ENCODE measurements at places on chromosomes 3 and 15.
A peak's percentile ranks its signal among the peaks of the same experiment; 100 is the strongest.

DNA sequence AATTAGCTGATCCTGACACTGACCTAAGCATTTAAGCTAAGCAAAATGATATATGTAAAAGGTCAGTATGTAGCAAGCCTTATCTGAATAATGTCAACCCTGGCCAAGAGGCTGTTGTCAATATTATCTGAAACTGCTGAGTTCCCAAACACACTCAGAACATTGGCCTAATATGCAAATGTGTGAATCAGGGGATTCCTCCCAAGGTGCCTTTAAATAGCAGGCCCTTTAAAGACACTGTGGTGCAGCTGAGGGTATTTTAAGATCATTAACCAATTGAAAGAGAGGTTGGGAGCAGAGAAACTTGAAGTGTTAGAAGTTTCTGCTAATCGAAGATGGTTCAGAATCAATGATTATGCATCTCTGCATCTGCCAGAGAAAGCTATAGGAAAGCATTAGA lies 207.0 kb downstream of the NTRK3 start:
- no peak for DNase-seq

DNA sequence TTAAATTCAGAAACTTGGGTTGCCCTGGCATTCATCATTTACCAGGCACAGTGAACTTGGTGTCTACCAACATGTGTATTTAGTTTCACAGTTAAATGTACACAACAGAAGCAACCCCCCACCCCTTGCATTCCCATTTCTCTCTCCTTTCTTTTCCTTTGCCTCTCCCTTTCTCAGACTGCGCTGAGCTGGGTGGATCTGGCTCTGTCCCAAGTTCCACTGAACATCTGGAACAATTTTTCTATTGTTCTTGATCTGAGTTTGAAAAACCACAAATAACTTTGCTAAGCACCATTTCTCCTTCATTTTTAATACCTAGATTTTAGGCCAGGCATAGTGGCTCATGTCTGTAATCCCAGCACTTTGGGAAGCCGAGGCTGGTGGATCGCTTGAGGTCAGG lies 242.2 kb downstream of the ABHD5 start:
- DNase-seq: no peak

- DNase-seq: no peak
Observed at GRCh38 chr3:123096126-123096525, 29.3 kb downstream of the PDIA5 start.

DNA sequence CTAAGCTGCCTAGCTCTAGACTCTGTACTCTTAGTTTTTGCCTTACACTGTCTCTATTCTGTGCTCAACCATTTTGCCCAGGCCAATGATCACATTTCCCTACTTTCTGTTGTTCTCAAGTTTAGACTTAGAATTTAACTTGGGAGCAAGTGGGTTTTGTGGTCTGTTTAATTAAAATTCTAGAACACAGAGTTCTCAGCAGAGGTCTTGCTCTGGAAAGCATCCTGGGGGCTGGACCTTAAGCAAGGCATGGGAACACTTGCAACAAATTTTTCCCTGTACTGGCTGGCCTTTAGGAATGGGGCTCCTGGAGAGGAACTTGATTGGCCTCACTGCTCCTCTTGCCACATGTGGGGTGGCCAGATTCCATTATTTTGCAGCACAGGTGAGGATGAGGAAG lies 236.3 kb upstream of the LRTM1 start:
- no peak for DNase-seq

- DNase-seq: no peak
Observed at GRCh38 chr3:176403531-176403930, 793.8 kb downstream of the TBL1XR1 start.

DNA sequence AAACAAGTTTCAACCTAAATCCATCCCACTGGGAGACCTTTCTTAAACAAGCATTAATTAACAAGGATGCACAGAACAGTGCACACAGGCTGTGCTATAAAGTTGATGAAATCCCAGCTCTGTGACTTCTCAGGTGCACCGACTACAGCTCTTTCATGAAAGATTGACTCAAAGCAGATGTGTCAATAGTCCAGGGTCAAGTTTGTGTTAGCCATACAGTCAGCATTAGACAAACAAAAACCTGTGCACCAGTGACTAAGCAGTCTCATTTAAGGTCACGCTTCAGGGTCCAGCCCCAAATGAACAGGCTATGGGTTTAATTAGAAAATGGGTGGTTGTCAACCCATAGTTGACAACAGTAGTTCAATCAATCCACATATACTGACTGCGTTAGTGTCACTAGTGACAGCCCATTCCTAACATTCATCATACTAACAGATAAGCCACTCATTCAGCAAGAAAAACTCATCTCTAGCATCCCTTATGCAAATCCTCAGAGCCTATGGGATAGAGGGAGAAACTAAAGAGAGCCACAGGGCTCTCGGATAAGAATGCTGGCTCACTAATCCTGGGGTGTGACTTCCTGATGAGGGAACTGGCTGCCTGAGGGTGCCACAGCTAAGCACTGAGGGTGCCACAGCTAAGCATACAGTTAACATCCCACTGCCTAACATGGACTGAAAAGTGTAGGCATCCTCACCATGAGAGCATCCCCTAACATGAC lies 84.1 kb downstream of the WNT5A start:
- DNase-seq: no peak

GRCh38 chr3:119794971-119795612 lies 13.2 kb downstream of the NR1I2 start:
- peak; percentile 35 for DNase-seq

DNA sequence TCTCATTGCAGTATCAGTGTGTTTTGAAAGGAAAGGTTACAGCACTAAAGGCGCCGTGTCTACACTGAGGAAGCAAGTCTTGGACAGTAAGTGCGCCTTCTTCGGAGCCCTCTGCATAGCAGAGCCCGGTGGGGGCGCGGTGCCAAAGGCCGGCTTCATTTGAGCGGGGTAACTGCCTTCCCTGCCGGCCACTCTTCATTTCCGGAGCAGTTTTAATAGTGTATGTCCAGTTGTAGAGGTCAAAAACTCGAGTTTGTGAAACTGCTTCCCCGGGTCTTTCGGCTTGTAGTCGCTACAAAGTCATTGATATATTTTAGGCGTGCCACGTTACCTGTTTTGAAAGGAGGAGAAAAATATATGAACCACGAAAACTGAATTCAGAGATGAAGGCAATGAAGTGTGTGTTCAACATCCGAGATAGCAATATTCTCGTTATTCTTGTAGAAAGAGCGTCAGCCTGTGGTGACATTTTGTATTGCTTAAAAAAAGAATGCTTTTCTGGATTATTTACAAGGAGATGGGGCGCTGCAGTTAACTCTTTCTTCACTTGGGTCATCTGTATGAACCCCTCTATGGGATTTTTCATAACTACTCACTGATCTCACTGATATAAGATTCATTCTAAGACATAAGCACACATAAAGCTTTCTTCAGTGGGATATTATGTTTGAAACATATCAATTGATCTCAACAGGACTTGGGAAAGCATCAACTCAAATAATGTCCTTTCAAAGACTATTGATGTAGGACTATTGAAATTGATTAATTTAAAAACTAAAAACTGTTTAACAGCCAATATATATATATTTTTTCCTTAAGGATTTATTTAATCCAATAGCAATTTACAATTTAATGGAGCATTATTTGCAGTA lies 3.0 kb downstream of the ALCAM start:
- DNase-seq: peak; percentile 82

DNA sequence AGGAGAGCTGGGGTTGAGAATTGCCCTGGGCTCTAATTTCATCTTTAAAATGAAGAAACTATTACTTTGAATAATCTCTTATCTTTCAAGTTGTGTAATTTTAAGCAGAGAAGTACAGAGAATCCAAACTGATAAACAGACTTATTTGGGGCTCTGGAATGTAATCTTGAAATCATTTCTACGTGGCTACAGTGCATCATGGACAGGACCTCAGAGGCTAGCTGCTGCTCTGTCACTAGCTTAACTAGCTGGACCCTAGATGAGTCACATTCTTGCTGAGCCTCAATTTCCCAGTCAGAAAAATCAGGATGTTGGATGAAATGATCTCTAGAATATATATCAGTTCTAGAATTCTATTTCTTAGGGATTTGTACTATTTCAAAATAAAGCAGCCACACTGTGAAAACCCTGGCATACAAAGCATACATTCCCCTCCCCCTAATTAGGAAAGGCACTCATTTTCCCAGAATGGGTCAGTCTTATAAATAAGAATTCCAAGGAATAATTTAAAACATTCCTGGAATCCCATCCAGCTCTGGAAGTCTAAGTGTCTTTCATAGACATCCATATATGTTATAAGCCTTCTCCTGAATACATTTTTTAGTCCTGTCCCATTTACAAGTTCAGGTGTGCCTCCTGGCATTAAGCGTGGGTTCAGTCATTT lies 47.2 kb downstream of the RASGRP1 start:
- peak; percentile 27 for DNase-seq

GRCh38 chr3:15043408-15044171 lies 21.5 kb downstream of the MRPS25 start:
- no peak for DNase-seq

GRCh38 chr3:4828279-4829030 lies 150.8 kb upstream of the BHLHE40 start:
- peak; percentile 35 for DNase-seq

DNA sequence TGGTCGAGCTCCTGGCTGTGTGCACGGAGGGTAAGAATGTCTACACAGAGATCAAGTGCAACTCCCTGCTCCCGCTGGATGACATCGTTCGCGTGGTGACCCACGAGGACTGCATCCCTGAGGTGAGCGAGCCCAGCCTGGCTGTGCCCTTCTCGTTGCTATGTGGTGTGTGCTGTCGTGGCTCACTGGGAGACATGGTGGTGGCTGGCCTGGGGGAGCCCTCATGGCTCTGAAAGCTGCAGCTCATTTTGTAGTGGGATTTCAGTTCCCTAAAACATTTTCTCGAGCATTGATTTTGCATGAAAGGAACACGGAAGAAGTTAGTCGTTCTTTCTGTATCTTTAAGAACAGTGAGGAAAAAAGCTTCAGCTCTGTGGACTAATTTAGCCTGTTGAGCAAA lies 200.5 kb downstream of the ITPR1 start:
- DNase-seq: no peak

DNA sequence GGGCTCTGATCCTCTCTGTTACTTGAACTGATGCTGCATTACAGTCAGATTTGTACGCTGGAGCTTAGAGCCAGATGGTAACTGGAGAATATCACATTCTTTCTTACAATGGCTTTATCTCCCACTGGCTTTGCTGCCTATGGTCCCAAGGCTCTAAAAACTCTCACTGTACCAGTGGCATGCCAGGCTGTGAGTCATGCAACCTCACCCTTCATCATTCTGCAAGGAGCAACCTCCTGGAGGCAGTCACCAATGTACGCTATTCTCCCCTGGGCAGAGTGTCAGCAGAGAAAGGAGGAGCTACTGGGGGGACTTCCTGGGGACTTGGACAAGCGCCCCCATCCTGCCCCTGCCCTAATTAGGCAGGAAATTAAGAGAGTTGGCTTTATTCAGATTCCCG lies 97.9 kb upstream of the EIF1B start:
- DNase-seq: no peak

GRCh38 chr3:178562947-178563232 lies 26.7 kb downstream of the KCNMB2 start:
- no peak for DNase-seq

- no peak for DNase-seq
Observed at GRCh38 chr3:193932576-193932975, 203.4 kb upstream of the HES1 start.

DNA sequence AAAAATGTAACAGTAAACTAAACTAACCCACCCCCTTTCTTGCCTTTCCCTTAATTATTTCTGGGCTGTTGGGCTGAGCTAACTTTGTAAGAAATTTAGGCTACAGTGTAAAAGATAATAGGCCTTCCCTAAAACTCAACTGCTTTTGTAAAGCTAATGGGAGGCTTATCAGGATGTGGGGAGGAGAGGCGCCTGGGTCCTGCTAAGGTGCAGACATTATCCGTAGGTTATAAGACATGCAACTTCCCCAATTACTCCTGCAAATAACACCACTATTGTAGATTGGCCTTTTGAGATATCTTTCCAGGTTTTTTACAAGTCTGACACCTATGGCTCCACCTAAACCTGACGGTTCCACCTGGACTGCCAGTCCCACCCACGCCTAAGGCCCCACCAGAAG lies 88.3 kb downstream of the NPAP1 start:
- DNase-seq: no peak

DNA sequence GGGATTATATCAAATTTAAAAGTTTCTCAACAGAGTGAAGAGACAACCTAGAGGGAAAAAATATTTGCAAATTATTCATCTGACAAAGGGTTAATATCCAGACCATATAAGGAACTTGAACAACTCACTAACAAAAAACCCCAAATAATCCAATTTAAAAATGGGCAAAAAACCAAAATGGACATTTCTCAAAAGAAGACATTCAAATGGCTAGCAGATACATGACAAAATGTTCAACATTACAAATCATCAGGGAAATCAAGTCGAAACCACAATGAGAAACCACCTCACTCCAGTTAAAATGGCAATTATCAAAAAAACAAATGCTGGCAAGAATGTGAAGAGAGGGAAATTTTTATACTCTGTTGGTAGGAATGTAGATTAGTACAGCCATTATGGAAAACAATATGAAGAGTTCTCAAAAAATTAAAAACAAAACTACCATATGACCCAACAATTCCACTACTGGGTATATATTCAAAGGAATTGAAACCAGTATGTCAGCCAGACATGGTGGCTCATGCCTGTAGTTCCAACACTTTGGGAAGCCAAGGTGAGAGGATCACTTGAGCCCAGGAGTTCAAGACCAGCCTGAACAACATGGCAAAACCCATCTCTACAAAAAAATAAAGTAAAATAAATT lies 88.5 kb downstream of the CSNK1G1 start:
- no peak for DNase-seq

DNA sequence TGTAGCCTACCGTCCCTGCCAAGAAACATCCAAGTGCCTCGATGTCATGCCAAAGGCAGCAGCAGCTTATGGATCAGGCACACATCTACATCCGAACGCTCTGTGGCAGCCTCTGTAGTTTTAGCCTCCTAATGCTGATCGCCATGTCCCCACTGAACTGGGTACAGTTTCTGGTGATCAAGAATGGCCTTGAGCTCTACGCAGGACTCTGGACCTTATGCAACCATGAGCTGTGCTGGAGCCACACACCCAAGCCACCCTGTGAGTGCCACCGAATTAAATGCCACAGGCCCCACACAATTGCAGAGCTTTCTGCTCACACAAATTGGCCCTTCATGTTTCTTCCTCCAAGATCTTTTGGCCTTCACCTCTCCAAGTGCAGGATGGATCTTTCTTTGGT lies 543 bp downstream of the TMEM202 start:
- DNase-seq: no peak

DNA sequence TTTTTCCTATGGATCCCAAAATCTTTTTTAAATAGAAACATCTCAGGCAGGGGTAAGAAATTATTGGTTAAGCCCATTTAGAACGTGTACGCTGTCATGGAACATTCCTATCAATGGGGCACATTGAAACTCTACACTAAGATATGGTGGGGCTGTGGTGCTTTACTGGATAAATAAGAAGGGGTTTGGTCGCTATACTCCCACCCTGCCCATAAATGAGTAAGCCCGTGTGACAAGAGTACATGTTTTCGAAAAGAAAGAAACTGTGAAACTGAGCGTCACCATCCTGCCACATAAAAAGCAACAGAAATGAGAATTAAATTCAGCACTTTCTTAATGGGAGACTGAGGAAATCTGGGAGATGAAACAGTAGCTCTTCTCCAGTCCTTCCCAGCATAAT lies 929.7 kb upstream of the CFAP20DC start:
- no peak for DNase-seq
